NCI-H1694 (cell line): ENCODE measurements at places on chromosomes 1 and 21.

- DNase-seq: peak; percentile 40
Observed at GRCh38 chr1:245583575-245584330, 429.0 kb downstream of the KIF26B start.

- DNase-seq: no peak
Observed at GRCh38 chr1:193514397-193514796, 328.0 kb upstream of the B3GALT2 start.

GRCh38 chr21:25240974-25241373, 366.3 kb downstream of the MRPL39 start:
- no peak for DNase-seq

GRCh38 chr1:86933562-86934377, 19.3 kb downstream of the HS2ST1 start:
- no peak for DNase-seq

GRCh38 chr1:95084317-95085176, 11.8 kb upstream of the ALG14 start:
- peak; percentile 51 for DNase-seq

GRCh38 chr1:25774921-25775771, 24.8 kb upstream of the SELENON start:
- peak; percentile 68 for DNase-seq

DNA sequence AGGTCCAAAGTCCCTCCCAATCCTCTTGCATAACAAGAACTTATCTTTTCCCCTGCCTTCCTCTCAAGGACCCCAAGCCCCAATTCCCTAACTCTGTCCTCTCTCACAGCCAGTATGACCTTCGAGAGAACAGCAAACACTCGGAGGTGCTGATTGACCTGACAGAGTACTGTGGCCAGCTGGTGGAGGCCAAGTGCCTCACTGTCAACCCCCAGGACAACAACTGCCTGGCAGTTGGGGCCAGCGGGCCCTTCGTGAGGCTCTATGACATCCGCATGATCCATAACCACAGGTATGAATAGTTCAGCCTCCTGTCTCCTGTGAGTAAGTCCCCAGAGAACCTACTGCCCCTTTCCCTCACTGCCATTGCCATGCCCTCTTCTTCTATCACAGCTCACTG, 29.9 kb upstream of the TMEM222 start:
- no peak for DNase-seq

- DNase-seq: no peak
Observed at GRCh38 chr1:57003398-57004139, 37.8 kb upstream of the C8B start.
